CD8-positive, alpha-beta memory T cell (primary cell): ENCODE measurements at places on chromosomes 4 and X. TPM values are rescaled to one million over a fixed set of nuclear protein-coding genes. Genes with fewer than 3 reads are reported as not detected.
A peak's percentile ranks its signal among the peaks of the same experiment; 100 is the strongest.

DNA sequence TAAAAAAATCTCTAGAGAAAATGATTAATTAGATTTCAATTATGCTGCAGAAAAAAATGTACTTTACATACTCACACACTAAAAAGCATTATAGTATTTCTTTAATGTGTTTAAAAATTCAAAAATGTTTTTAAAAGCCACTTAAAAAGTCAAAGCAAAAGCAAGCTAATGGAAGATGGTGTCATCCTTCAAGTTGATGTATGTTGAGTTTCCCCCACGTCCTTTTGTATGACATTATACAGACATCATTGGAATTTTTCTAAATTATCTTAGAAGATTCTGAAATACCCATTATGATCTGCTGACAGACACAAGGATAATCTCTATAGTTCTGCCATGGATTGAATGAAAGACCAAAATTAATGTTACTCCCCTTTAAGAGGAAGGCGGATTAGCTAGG is 393.7 kb upstream of the TENM3 start:
- DNase-seq = no peak

GRCh38 chr4:129362691-129363274 is 266.8 kb downstream of the C4orf33 start:
- peak; percentile 15 for DNase-seq

DNA sequence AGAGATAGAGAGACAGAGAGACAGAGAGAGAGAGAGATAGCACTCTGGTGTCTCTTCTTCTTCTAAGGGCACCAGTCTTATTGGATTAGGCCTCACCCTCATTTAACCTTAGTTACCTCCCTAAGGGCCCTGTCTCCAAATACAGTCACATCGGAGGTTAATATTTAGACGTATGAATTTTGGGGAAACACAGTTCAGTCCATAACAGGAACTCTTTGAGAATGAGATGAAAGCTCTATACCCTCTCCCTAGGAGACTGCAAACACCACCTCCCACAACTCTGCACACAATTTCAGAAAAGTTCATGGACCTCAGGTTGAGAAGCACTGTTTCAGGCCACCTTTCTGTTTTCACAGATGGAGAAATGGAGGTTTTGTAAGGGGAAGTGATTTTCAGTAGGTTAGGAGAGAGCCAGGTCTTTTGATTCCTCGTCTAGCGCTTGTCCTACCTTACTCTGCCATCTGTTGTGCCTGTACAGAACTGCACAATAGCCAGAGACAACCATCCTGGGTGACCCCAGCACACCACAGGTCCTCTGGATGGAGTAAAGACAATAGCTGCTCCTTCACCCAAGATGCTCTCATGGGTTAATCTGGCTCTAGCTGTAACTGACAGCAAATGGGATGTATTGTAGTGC is 16.9 kb upstream of the LOC101059915 start:
- DNase-seq = no peak

The CHRDL1 gene
- not detected for total RNA-seq
